ENCODE measurements at places on chromosomes 11 and 22.

GRCh38 chr11:3058753-3059664 is 1.8 kb upstream of the CARS1 start:
- DNase-seq: no peak

GRCh38 chr11:17651681-17652080 is 67.7 kb upstream of the MYOD1 start:
- DNase-seq: no peak

- no peak for DNase-seq
These were observed 44.1 kb downstream of the RBFOX2 start for GRCh38 chr22:35984183-35985175.

- no peak for DNase-seq
These were observed 63.2 kb downstream of the ZBTB16 start for GRCh38 chr11:114122686-114123085.

- DNase-seq: no peak
These were observed 4.2 kb downstream of the HMOX1 start for GRCh38 chr22:35384975-35385588.

DNA sequence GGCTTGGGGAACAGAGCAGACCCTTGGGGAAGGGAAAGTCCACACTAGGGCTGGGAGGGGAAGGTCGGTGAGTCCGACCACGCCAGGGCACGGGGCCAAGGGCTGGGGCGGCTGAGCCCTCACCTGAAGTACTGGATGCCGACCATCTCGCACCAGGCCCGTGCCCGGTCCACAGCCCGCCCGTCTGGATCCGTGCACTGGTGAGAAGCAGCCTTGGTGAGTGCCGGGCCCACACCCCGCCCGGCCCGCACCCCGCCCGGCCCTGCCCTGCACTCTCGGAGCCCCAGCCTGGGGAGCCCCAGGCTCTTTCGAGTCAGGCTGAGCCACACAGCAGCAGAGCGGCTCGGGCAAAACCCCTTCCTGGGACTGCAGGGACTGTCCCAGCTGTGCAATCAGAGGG is 1.9 kb upstream of the BAIAP2L2 start:
- DNase-seq: no peak

GRCh38 chr11:57155400-57155799 is 26.4 kb upstream of the LRRC55 start:
- DNase-seq: no peak

DNA sequence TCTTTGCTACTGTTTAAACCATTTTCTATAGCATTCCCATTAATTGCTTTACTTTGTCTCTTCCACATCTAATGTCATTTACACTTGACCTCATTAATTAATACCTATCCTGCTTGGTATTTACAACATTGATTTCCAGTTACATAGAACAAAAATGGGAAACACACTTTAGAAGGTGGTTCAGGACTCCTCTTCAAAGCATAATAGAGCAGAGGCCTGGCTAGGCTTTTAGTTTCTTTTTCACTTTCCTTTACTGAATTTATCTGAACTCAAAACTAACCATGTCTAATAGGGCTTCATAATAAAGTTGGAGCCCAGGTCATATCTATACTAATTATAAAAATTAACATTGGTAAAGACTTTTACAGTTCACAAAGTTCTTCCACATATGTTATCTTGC is 648.0 kb upstream of the KIRREL3 start:
- DNase-seq: no peak

DNA sequence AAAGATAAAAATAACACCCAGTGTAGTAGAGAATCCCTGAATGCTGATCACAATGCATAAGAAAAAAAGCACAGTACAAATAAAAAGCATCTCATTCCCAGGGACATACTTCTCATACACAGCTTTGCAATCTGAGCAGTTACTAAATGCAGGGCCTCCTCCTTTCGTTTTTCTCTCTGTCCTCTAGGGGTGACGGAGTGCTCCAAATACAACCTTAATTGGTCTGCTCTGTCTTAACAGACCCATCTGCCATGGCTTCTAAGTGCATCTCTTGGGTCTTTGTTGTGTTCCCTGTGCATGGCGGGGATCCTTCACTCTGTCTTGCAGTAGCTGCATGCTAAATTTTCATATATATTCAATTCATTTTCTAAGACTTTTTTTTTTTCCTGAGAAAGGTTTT is 1114.2 kb upstream of the RAG2 start:
- DNase-seq: no peak

DNA sequence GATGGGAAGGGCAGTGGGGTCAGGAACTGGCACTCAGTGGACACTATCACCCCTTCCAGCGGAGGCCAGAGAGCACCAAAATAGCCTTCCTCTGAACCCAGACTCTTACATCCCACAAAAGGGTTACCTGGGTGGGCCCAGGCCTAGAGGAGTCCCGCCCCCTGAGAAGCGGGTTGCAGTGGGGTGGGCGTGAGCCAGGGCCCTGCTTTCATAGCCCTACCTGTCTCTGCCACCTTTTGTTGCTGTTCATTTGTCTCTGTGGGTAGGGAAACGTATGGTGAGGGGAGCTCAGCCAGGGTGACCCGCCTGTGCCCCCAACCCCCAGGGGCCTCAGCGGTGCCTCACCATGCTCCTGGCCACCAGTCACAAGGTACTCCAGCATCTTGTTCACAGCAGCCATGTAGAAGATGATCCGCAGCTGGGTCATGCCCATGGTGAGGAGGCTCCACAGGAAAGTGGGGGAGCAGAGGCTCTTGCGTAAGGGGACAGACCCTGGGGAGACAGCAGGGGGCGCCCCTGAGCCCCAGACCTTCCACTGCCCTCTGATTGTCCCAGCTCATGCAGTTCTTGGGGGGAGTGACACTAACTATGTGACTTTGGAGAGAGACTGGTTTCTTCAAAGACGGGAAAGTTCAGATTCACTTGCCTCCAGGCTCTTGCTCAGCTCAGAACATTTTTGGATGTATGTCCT is 24.0 kb downstream of the SLC43A1 start:
- no peak for DNase-seq

GRCh38 chr11:1300569-1301187 is 8.8 kb downstream of the TOLLIP start:
- DNase-seq: no peak

DNA sequence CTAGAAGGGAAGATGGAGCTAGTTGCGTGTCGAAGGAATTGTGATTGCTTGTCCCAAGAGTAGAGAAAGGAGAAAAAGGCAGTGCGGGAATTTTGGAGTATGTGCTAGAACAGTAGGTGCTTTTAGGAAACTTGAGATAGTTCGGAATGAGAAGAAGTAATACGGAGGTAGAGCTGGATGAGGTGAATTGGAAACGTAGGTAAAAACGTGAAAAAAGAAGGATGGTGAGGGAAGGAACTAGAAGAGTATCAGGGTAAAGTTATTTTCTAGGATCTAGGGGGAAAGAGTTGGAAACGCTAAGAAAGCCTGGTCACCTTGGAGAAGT is 1.4 kb downstream of the CEP57 start:
- DNase-seq: no peak

DNA sequence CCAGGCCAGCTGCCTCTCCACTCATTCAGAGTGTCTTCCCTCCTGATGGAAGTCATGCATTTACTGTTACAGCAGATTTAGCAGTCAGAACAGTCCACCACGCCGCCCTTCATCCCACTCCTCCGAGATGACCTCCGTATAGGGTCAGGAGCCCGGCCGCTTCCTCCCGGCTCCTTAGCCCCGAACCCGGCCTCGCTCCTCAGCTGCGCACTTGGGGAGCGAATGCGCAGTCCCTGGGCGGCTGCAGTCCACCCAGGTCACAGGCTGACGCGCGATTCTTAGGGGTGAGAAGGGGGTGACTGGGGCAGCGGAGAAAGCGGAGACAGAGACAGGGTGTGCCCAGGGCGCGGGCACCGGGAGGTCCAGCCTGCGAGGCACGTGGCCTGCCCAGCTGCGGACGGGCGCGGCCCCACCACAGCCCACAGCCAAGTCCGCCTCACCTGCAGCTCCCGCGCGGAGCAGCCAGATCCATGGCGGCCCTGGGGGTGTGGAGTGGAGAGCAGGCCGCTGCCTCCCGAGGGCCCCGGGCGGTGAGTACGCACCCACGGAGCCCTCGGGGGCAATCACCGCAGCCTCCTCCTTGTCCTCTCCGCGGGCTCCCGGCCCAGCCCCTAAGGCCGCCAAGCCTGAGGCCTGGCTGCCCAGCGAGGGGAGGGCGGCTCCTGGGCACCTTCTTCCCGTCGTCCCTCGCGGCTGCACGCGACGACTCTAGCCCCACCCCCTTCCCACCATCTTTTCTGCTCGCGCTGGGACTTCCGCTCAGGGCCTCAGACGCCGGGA is 286.6 kb downstream of the BRD1 start:
- DNase-seq: no peak

DNA sequence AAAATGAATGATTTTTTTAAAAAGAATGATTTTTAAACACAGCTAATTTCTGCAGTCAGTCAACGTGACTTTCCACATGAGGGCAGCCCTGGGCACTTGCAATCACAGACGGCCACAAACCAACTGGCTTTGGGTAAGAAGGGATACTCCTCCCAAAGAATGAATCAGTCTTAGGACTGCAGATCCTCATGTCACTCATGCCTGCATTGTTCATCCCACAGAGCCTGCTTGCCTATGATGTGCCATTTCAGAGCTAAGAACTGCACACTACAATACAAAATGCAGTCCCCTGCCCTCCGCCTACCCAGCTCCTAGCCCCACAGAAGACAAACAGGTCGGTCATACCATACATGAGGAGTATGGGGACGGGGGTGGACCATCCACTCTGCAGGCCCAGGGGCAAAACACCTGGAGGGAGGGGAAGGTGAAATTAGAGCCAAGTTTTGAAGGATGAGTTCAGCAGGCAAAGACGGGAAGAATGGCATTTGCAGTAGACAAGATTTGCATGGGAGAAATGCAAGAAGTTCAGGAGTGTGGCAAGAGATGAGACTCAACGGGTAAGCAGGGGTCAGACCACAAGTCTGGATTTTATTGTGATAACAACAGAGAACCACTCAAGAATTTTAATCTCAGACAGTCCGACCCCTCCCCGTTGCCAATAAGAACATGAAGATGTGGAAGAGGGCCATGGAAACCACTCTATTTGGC is 24.7 kb downstream of the PACSIN2 start:
- DNase-seq: no peak

- no peak for DNase-seq
These were observed 7.2 kb upstream of the EHD1 start for GRCh38 chr11:64885367-64886286.

DNA sequence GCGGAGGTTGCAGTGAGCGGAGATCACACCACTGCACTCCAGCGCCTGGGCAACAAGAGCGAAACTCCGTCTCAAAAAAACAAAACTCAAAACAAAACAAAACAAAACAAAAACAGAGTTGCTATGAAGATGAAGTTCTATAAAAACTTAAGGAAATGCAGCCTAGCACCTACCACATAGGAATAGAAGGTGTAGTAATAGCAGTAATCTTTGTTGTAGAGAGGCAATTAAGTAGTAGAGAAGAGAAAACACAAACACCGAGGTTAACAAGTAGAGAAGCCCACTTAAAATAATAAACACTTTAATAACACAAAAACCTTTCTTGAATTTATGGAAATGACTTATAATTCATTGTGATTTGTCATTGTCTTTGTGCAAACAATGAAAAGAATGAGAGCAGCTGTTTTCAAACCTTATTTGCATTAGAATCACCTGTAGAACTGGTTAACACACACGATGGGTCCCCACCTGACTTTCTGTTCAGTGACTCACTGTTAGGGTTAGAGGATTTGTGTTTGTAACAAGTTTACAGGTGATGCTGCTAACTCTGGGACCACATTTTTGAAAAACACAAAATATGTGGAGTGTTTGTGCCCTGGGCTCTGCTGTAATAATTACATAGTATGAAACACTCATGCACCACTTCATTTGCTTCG is 43.1 kb downstream of the TYR start:
- DNase-seq: no peak

- no peak for DNase-seq
These were observed 9.5 kb upstream of the FEZ1 start for GRCh38 chr11:125505492-125506080.

- DNase-seq: no peak
These were observed 566 bp downstream of the ATP6V1E1 start for GRCh38 chr22:17627961-17628405.

GRCh38 chr11:118092907-118093571 is 6.3 kb upstream of the SMIM35 start:
- DNase-seq: no peak

Data from stimulated activated CD8-positive, alpha-beta memory T cell treated with anti-CD3 and anti-CD28 coated beads, Interleukin-7, amount 100 ng/mL, for 48 hours (primary cell).